ENCODE measurements at places on chromosomes 3 and 15. TPM values are rescaled to one million over a fixed set of nuclear protein-coding genes. Genes with fewer than 3 reads are reported as not detected.

Gene CCDC54
- not detected for total RNA-seq

Gene ESYT3
- total RNA-seq, result 0.26 TPM

Gene ARHGEF26
- 2.6 TPM for total RNA-seq

Gene VWA5B2
- total RNA-seq, result 0.06 TPM

Gene C3orf20
- 0.13 TPM for total RNA-seq

Gene GOLGA8T
- 0.26 TPM for total RNA-seq

Gene TJP1
- 44.9 TPM for total RNA-seq

Gene TRAT1
- not detected for total RNA-seq

Gene TIMP4
- 0.92 TPM for total RNA-seq

Gene RARB
- 6.9 TPM for total RNA-seq

Gene RHOV
- total RNA-seq, result not detected

Gene GABPB1
- 34.6 TPM for total RNA-seq

Gene CCDC39
- 0.12 TPM for total RNA-seq

Gene GADL1
- under 0.01 TPM for total RNA-seq

Gene SH2D7
- not detected for total RNA-seq

Gene CELSR3
- 0.66 TPM for total RNA-seq

Gene MUC13
- not detected for total RNA-seq

Gene DNAH12
- under 0.01 TPM for total RNA-seq

Gene NUP210
- 0.99 TPM for total RNA-seq

Gene MUC20
- total RNA-seq, result 0.50 TPM

Gene GOLGA6L7
- total RNA-seq, result not detected
